Stimulated activated CD4-positive, alpha-beta T cell treated with anti-CD3 and anti-CD28 coated beads, Interleukin-15, amount 100 ng/mL, for 48 hours (primary cell): ENCODE measurements at places on chromosomes 2 and 18.

DNA sequence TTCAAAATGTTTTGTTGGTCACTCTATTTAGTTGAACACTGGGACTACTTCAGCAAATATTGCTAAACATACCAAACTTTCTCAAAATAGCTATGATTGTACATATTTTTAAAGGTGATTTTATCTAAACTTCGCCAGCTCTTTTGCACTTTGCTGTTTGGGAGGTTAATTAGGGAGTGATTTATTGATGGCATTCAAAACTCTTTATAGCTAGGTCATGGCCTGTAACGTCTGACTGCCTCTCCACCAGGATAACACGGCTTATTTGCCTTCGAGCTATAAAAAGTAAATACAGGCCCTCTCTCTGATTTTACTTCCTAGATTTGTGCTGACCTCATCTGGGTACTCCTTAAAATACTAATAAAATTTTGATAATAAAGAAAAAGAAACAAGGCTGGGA lies 931.9 kb downstream of the DCDC2C start:
- DNase-seq: no peak

DNA sequence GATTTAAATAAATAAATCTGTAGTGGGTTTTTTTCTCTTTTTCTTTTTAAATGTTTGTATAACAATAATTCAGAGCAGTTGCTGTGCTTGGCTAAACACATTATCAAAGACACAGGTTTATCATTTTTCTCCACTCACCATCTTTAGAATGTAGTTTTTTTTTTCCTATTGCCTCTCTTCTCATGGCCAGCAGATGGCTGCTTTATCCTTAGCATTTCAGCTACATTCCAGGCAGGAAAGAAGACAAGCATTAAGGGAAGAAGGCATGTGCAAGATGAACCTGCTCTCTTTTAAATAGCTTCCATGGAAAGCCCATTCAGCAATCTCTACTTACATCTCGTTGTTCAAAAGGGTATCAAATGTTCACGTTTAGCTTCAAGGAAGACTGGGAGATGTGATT lies 42.6 kb downstream of the ARHGAP15 start:
- no peak for DNase-seq

DNA sequence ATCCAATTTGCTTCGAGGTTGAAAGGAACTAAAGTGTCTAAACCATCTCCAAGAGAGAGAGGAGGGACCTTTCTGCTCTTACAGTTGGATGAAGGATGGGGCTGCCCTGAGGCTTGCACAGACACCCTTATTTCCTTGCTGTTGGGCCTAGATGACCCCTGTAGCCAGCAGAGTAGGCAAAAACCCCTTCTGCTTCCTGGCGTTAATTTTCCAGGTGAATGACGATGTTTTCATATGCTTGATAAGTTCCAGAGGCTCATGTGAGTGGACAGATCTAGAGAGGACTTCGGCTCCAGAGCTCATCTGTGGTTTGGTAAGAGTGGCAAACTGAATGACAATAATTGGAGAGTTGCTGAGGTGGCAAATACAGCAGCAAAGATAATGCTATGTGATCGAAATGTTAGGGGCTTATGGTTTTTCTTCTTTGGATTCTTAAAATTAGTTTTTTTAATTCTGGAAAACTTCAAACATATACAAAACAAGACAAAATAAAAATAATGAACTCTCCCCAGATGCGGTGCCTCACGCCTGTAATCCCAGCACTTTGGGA lies 98.6 kb upstream of the MAP4K3 start:
- no peak for DNase-seq

DNA sequence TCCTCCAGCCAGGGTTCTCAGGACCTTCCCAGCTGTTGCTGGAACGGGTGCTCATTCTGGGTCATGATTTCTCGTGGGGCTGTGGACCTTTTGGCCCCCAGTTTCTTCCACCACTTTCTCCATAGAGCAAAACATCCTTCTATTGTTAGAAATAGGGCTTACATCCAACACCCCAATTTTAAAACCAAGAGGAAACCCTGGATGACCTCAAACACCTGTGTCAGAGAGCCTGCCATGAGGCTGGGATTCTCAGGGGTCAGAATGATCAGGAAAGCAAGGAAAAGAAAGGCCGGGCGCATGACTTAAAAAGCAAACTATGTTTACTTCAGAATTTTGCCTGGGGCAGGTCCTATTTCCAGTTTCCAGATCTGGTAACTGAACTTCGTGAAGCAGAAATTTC lies 307.9 kb upstream of the MEIS1 start:
- no peak for DNase-seq

DNA sequence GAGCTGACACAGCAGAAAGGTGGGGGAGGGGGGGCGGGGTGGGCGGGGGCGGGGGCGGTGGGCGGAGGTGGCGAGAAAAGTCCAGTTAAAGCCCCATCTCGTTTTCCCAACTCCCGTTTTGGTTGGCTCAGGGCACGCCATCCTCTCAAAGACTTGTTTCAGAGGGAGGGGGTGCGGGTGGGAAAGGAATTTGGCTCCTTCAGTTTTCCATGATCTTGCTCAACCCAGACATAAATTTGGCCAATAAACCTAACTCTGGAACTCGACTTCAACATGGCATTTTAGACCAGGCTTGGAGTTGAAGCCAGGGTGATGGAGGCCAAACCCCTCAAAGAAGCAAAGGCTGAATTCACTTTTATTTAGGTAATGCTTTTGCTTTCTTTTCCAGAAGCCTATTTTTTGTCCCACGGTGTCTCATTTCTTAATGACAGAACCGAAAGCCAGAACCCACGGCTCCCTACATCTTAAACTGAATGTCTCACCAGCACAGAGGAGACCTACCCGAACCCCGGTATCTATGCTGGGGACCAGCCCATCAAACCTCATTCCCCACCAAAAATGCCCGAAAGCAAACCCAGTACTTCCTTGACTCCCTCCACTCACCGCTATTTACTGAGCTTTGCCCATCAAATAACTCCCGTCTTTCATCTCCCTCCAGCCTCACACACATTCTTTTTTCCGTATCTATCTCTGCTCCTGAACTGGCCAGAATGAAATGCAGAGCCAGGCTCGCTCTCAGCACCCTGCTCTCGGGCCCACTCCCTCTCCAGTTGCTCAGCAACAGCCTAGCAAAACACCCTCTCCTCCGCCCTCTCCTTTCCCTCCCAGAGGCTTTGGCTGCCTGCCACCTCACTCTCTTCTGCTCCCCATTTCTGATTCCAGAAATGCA lies 4.3 kb downstream of the IGFBP5 start:
- DNase-seq: no peak

DNA sequence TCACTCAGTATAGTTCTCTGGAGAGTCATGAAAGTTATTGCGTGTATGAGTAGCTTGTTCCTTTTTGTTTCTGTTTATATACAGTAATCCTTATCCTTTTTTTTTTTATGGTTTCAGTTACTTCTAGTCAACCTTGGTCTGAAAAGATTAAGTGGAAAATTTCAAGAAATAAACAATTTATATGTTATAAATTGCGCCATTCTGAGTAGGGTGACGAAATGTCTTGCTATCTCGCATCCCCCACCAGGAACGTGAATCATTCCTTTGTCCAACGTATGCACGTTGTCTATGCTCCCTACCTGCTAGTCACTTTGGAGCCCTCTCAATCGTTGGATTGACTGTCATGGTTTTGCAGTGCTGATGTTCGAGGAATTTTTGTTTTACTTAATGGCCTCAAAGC lies 60.4 kb downstream of the FAM117B start:
- no peak for DNase-seq

- no peak for DNase-seq
Measured at GRCh38 chr2:185531721-185532120, 206.9 kb upstream of the FSIP2 start.
